ENCODE measurements at places on chromosomes 5 and 9.

DNA sequence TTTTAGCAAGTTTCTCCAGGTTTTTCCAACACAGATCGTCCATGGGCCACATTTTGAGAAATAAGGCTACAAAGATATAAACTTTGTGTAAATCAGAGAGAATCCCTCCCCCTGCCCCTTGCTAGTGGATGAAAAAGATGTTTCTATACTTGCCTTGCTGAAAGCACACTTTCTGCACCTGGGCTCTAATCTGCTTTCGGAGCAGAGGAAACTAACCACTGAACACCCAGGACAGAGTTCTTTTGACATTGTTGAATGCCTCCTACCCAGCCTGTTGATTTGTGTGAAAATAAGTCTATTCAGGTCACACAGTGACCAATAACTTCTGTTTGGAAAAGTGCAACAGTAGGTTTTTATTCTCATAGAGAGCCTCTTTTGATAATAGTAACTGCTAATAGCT is 7.5 kb downstream of the ADRB2 start:
- DNase-seq: no peak

GRCh38 chr9:134123764-134124128 is 12.1 kb upstream of the WDR5 start:
- DNase-seq: no peak

- DNase-seq: no peak
Observed at GRCh38 chr5:67003685-67003934, 193.0 kb downstream of the CD180 start.

DNA sequence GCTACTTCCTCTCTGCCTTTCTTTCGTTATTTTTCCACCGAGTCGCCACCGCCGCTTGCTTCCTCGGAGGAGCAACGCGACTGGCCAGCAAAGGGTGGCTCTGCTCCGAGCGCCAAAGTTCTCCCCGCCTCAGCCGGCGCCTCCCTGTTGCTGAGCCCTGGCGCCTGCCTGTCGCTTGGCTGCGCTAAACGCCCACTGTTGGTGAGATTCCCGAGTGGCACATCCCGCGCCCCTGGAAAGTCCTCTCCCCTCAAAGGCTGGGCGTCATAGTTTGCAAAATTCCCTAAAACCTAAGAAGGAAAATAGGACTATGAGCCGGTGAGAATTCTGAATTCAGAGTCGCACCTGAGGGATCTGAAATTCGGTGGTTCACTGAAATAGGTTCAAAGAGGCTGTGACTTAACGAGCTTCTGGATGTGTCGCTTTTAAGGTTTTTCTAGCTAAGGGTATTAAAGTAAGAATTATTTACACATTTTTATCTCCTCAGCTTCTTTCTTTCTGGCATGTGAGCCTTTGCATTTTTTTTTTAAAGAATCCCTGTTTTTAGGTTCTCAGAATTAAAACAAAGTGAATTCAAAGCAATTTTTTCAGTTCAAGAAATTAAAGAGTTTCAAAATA is at the start of gene GRIN3A:
TSS of gene GRIN3A (minus strand) at position 82 of the 618 bp plus-strand sequence. CDS start 668 bp downstream, outside the sequence.
- no peak for DNase-seq

DNA sequence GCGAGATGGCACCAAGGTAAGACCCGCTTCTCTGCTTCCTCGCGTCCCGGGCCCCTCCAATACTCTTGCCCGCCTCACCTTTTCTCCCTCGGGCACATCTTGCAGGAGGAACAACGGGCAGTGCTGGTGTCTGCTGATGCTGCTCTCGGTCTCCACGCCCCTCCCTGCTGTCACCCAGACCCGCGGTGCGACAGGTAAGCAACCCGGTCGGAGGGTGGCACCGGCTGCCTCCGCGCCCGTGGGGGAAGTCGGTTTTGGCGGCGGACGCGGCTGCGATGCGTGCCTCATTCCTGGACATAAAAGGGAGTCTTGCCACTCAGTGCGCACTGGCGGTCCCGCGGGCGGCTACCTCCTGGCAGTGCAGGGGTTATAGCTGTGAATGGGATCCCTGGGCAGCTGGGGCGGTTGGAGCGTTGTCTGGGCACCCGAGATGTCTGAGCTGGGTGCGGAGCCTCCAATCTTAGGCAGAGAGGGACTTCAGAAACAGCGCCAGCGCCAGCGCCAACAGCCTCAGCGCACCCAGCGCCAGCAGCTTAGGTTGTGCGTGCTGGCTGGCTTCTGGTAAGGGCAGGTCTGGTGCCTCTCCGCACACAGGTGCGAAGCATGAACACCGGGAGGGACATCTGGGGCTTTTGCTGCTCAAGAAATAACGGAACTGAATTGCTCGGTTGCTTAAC is 488 bp downstream of the COL15A1 start:
- peak; percentile 8 for DNase-seq

DNA sequence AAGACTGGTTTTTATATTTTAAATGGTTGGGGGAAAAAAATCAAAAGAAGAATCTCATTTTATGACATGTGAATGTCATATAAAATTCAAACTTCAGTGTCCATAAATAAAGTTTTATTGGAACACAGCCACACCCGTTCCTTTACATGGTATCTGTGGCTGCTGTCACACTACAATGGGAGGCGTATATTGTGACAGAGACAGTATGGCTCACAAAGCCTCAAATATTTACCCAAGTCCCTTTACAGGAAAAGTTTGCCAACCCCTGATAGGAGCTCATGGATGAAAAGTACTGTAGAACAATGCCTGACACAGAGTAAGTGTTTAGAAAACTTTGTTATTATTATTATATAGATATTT is 5.2 kb upstream of the DUSP1 start:
- DNase-seq: no peak
